Esophagus squamous epithelium (tissue), 5 donors: ENCODE measurements at places on chromosomes 7 and 10.
A peak's percentile ranks its signal among the peaks of the same experiment; 100 is the strongest.

- H3K27ac ChIP-seq = no peak overlapping the region
- peaks cover 5% of the 10 kb centered on the region for H3K4me1 ChIP-seq
- no peak overlapping the region for H3K4me3 ChIP-seq
- no peak for DNase-seq
- H3K27me3 ChIP-seq = no peaks in the 10 kb centered on the region
Observed at GRCh38 chr7:38628630-38629385, 2.4 kb downstream of the AMPH start.

GRCh38 chr7:96426027-96426426 is 104.1 kb upstream of the SLC25A13 start:
- H3K36me3 ChIP-seq = no peaks in the 10 kb centered on the region
- peaks cover 5% of the 10 kb centered on the region for H3K4me1 ChIP-seq
- H3K27ac ChIP-seq = no peak overlapping the region
- no peak overlapping the region for H3K4me3 ChIP-seq
- H3K27me3 ChIP-seq = peaks cover 3% of the 10 kb centered on the region
- DNase-seq = no peak

GRCh38 chr10:77819210-77820112 is 107.1 kb downstream of the DLG5 start:
- no peaks in the 10 kb centered on the region for H3K27me3 ChIP-seq
- no peaks in the 10 kb centered on the region for H3K4me1 ChIP-seq
- H3K36me3 ChIP-seq = peaks cover 31% of the 10 kb centered on the region
- no peak overlapping the region for H3K4me3 ChIP-seq
- no peak for DNase-seq

- no peaks in the 10 kb centered on the region for H3K36me3 ChIP-seq
- no peak overlapping the region for H3K4me3 ChIP-seq
- H3K27me3 ChIP-seq = no peaks in the 10 kb centered on the region
- no peak overlapping the region for H3K27ac ChIP-seq
- no peaks in the 10 kb centered on the region for H3K4me1 ChIP-seq
Observed at GRCh38 chr7:28478656-28479055, 66.3 kb downstream of the CREB5 start.

DNA sequence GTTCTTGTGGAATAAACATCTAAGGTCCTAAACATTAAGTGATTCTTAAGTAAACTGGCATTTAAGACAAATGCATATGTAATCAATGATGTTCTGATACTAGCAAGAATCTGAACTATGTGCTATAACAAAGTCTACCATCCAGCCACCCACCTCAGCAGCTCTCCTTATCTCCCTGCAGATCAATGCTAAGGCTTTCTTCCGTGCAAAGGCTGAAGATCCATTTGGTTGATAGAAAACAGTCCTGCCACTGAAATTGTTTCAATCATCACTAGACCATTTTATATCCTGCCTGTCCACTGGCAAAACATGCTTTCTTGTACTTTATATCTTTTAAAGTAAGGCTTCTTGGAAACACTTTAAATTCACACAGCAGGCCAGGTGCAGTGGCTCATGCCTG is 6.3 kb upstream of the SMKR1 start:
- H3K4me1 ChIP-seq = no peaks in the 10 kb centered on the region
- H3K27me3 ChIP-seq = no peaks in the 10 kb centered on the region
- DNase-seq = no peak
- no peak overlapping the region for H3K27ac ChIP-seq
- no peaks in the 10 kb centered on the region for H3K36me3 ChIP-seq
- H3K4me3 ChIP-seq = no peak overlapping the region

DNA sequence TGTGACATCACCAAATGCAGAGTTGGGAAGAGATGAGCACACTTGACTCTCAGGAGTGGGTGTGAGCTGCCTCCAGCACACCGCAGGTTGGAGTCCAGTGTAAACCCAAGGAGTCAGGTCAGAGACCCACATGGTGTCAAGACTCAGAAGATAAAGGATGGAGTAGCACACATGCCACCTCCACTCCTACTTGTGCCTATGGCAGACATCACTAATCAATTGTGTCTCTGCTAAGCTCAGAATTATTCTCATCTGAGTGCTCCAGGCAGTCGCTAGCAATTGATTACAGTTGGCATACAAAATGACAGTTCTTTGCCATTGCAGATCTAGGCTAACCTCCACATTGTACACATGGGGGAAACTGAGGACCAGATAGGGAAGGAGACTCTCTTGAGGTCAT is 187.1 kb downstream of the RPS24 start:
- no peaks in the 10 kb centered on the region for H3K36me3 ChIP-seq
- no peak for DNase-seq
- peaks cover 52% of the 10 kb centered on the region for H3K27me3 ChIP-seq
- peaks cover 3% of the 10 kb centered on the region for H3K4me1 ChIP-seq

- peak overlapping the region; percentile 61 for H3K4me3 ChIP-seq
- peaks cover 34% of the 10 kb centered on the region for H3K4me1 ChIP-seq
- no peaks in the 10 kb centered on the region for H3K27me3 ChIP-seq
- H3K27ac ChIP-seq = peak overlapping the region; percentile 85
Observed at GRCh38 chr10:12605580-12606405, 256.4 kb downstream of the CAMK1D start.

DNA sequence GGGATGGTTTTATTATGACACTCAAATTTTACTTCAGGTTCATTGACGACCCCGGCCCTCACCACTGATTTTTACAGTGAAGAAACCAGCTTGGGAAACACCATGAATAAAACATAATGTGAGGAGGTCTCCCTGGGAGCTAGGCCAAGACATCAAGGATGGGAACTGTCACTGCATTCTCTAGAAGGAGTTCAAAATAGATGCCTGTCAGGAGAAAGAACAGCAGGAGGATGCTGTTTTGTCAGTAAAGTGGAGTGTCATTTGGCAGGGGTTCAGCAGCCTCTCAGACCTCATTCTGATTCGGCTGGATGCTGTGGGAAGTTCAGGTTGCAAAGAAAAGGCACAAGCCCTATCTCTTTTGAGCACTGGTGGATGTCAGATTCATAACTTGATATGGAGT is 360.3 kb upstream of the C7orf33 start:
- no peaks in the 10 kb centered on the region for H3K27me3 ChIP-seq
- DNase-seq = no peak
- no peaks in the 10 kb centered on the region for H3K4me1 ChIP-seq

DNA sequence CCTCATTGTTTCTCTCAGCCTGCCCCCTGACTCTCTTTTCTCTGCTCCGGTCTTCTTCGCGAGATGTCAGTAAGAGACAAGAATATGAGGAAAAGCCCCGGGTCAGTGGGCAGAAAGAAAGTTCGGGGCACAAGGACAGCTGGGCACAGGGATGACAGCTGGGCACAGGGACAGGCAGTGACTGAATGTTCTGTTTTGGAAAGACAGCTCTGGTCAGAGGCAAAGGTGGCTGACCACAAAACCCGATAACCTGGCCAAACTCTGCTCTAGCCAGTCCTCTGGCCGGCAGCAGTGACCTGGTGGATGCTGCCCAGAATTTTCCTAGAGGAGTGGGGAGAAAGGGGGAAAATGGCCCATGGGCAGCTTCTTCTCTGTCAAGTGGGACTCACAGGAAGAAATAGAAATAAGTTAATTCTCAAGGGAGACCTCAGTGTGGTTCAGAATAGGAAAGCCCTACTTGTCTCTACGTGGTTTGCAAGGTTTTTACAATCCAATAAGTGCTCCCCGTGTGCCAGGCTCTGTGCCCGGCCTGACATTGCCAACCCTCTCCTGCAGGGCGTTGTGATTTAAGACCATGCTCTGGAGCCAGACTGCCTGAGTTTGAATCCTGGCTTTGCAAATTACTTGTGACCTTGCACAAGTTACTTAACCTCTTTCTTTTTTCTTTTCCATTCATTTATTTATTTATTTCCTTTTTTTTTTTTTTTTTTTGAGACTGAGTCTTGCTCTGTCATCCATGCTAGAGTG is 110.6 kb upstream of the ZNF716 start:
- no peak for DNase-seq
- no peaks in the 10 kb centered on the region for H3K4me1 ChIP-seq
- H3K27ac ChIP-seq = no peak overlapping the region
- H3K27me3 ChIP-seq = no peaks in the 10 kb centered on the region
- no peaks in the 10 kb centered on the region for H3K36me3 ChIP-seq
- no peak overlapping the region for H3K4me3 ChIP-seq

- no peaks in the 10 kb centered on the region for H3K27me3 ChIP-seq
- H3K36me3 ChIP-seq = no peaks in the 10 kb centered on the region
- no peak for DNase-seq
- no peak overlapping the region for H3K4me3 ChIP-seq
Observed at GRCh38 chr10:78803710-78804109, 265.1 kb upstream of the ZMIZ1 start.

DNA sequence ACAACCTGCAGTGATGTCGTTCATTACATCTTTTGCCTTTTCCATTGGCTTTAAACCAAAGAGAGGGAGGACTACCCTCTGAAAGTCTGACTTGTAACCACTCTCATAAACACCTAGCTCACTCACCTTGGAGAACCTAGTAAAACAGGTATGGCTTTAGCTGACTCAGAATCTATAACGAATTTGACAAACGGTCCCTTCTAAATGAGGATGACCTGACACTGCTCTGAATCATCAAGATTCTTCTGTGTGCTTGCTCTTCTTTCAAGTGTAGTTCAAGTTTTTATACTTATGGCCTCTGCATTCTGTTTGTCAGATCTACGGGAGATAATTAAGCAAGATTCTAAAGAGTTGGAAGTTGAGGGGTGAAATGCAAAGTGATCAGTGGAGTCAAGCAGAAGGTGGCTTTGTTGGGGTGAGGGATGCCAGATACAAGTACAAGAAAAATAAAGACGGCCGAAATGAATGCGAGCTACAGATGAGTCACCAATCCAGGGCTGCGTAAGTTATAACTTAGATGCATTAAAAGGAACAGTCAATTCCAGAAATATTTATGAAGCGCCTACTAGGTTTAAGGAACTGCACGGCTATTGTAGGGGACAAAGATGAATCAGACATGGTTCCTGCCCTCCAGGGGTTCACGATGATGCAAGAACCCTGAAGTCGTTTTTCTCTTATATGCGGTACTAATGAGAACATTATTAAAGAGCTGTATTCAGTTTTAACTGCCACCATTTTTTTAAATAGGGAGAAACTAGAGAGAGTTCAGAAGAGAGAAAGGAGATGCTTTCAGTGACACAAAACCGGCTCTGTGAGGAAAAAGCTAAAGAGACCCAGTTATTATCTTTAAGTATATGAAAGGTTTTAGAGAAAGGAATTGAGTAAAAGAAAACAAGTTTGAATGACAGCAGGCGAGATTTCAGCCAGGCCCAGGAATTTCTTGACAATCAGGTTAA is 6.5 kb downstream of the HIPK2 start:
- H3K4me1 ChIP-seq = peaks cover 94% of the 10 kb centered on the region
- DNase-seq = no peak
- H3K4me3 ChIP-seq = no peak overlapping the region
- H3K27me3 ChIP-seq = no peaks in the 10 kb centered on the region

DNA sequence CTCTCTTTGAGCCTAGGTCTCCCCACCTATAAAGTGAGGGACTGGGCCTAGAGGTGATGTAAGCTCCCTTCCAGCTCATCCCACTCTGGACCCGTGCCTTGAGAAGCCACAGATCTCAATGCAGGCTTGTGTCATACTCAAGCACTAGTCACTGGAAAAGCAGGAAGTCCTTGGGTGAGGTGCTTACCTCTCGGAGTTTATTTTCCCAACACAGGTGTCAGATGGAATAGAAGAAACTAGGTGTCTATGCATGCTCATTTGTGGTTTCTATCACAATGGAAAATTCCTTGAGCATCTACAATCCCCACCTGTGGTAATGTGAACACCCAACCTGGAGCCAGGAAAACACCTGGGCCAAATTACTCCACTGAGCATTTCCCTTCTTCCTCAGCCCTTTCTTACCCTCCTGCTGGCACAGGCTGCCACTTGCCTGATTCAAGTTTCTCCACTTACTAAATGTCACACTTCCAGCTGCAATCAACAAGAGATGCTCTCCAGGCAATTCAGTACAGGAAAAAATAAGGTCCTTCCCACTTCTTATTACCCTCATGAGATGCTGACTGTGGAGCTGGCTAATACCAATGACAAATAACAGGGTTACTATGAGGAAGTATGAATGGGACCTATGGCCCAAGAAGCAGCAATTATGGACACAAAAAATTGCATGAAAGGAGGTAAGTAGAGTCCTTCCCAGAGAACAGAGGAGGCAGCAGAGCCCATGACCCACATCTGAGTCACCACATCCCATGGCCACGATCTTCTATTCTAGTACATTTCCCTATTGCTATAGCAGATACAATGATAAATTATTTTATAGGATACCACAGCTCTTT is 13.1 kb downstream of the LSM5 start:
- no peaks in the 10 kb centered on the region for H3K4me1 ChIP-seq
- H3K4me3 ChIP-seq = no peak overlapping the region
- no peaks in the 10 kb centered on the region for H3K27me3 ChIP-seq
- H3K36me3 ChIP-seq = no peaks in the 10 kb centered on the region
- H3K27ac ChIP-seq = no peak overlapping the region

DNA sequence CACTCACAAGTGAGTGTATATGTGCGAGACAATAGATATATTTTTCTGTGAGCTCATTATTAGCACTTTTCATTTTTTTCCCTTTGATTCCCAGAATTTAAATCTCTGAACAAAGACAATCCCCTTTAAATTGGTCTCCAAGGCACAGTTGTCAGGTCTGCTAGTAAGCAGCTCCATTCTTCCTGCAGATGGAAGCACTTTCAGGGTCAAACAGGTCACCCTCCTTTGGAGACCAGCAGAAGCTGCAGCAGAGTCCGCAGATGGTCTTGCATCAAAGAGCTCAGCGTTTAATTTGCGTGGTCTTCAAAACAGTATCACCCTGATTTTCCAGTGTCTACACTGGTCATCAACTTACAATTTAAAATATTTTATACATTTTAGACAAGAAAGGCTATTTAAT is 543.8 kb downstream of the ARL4A start:
- no peaks in the 10 kb centered on the region for H3K4me1 ChIP-seq
- DNase-seq = no peak
- H3K27ac ChIP-seq = no peak overlapping the region

DNA sequence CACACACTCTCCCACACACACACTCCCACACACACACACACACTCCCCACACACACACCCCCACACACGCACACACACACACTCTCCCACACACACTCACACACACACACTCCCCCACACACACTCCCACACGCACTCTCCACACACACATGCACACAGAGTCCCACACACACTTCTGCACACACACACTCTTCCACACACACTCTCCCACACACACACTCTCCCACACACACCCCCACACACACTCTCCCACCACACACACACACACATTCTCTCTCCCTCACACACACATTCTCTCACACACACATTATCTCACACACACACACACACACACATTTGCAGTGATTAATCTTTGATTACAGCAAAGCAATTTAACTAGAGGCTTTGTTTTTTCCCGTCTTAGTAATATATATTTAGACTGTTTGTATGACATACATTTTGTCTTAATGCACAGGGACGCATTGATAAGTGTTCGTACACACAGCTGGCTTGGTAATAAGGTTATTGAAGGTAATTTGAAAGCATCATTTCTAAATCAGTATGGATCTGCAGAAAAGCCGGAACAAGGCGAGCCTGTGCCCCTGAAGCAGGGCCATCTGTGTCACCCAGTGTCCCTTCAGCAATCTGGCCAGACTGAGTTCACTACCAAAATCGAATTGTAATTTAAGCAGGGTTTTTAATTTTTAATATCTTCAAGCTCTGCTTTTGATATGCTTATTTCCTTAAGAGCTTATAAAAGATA is 69.9 kb upstream of the SH2B2 start:
- H3K4me3 ChIP-seq = no peak overlapping the region
- DNase-seq = no peak

GRCh38 chr10:49550563-49550962 is 11.6 kb upstream of the ERCC6 start:
- DNase-seq = no peak
- H3K4me3 ChIP-seq = no peak overlapping the region
- H3K27ac ChIP-seq = no peak overlapping the region
- H3K27me3 ChIP-seq = no peaks in the 10 kb centered on the region
- no peaks in the 10 kb centered on the region for H3K36me3 ChIP-seq
